Thyroid gland (tissue), 4 donors: ENCODE measurements at places on chromosomes 13 and 19. TPM values are rescaled to one million over a fixed set of nuclear protein-coding genes. Genes with fewer than 3 reads are reported as not detected.

DNA sequence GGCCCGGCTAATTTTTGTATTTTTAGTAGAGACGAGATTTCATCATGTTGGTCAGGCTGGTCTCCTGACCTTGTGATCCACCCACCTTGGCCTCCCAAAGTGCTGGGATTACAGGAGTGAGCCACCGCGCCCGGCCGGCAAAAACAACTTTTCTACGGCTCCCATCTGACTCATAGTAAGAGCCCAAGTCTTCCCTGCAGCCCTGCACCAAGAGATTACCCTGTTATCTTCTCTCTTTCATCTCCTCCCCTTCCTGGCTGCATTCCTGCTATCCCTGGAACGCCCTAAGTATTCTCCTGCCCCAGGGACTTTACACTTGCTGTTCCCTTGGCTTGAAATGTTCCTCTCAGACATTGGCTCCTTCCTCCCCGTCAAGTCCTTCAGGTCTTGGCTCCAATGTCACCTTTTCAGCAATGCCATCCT lies 6.6 kb downstream of the AP2S1 start:
- no peak for DNase-seq

GRCh38 chr13:99075268-99076191 lies 97.7 kb upstream of the DOCK9 start:
- no peak for DNase-seq

GRCh38 chr13:43766725-43767124 lies 20.0 kb downstream of the ENOX1 start:
- no peak for DNase-seq

DNA sequence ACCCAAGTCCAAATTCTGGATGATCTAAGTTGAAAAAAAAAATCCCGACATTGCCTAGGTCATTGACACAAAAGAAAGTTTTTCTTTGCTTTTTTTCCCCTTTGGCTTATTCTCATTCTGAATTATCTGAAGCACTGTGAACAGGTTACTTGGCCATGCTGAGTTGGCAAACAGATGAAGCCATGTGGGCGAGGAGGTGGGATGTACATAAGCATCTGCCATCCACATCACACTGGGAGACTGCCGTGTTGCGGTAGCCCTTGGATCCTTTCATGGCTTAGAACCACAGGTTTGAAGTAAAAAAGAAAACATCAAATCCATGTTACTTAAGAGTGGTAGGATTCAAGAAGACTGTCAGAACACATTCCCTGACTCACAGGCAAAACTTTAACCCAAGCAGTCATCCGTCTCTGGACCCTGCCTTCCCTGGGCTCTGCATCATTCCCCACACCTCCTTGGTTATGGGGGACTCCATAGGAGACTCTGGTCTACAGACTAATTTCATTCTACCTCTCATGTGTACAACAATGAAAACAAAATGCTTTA lies 242.5 kb upstream of the SERP2 start:
- DNase-seq = no peak

DNA sequence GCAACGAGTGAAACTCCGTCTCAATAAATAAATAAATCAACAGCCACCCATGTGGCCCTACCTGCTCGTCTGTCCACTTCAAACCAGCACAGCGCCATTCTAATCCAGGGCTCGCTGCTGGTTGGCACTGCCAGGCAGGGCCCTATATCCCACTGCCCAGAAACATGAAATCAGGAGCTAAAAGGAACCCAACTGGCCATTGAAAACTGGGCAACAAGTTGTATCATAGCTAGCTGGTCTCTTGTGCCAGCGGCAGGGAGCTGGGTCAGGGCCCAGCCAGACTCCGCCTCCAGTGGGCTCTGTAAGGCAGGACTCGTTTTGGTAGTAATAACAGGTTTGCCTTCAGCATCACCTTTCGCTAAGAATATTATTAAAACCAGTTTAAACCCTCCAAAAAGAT lies 39.3 kb downstream of the GGACT start:
- no peak for DNase-seq

- no peak for DNase-seq
Measured at GRCh38 chr13:96720446-96720845, 273.8 kb downstream of the OXGR1 start.

GRCh38 chr13:90201676-90202460 lies 1145.6 kb upstream of the MIR17HG start:
- no peak for DNase-seq

GRCh38 chr13:73499695-73500094 lies 440.9 kb downstream of the KLF5 start:
- DNase-seq = no peak

- DNase-seq = peak; percentile 35
Measured at GRCh38 chr19:6217752-6218334, 61.9 kb downstream of the MLLT1 start.

- DNase-seq = no peak
Measured at GRCh38 chr13:105220881-105221280, 1314.6 kb downstream of the EFNB2 start.

- DNase-seq = no peak
Measured at GRCh38 chr19:10660346-10660745, 6.2 kb downstream of the ILF3 start.

- no peak for DNase-seq
Measured at GRCh38 chr13:29684441-29684840, 89.0 kb upstream of the SLC7A1 start.

DNA sequence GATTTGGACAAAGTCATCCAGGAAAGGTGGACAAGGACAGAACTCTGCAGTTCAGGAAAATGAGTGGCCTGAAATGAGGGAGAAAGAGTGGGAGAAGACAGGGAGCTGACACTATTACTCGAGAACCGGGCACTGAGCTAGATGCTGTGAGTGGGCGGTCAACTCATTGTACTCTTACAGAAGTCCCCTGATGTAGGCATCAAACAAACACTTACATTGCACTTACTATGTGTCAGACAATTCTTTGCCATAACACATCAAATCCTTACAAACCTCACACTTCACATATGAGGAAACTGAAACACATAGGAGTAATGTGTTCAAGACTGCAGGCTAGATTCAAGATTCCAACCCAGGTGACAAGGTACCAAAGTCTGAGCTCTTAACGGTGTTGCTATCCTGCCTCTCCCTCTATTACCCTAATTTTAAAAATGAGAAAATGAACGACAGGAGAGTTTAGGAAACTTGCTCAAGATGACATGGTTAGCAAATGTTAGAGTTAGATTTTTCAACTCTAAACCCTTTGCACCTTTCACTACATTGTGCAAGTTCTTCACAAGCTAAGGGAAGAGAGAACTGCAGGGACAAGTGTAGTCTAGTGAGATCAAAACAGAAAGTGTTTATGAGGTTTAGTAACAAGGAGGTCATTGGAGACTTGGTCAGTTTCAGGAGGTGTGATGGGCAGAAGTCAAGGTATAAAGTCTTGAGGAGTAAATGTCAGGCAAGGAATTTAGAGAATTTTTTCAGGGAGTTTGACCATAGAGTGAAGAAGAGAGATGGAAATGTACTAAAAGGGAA lies 4.9 kb upstream of the MEDAG start:
- no peak for DNase-seq

- no peak for DNase-seq
Measured at GRCh38 chr19:2451741-2452140, 5.0 kb downstream of the LMNB2 start.

- no peak for DNase-seq
Measured at GRCh38 chr13:59504407-59504806, 659.3 kb downstream of the DIAPH3 start.

- peak; percentile 4 for DNase-seq
Measured at GRCh38 chr19:53034948-53035675, 9.4 kb upstream of the ERVV-2 start.

DNA sequence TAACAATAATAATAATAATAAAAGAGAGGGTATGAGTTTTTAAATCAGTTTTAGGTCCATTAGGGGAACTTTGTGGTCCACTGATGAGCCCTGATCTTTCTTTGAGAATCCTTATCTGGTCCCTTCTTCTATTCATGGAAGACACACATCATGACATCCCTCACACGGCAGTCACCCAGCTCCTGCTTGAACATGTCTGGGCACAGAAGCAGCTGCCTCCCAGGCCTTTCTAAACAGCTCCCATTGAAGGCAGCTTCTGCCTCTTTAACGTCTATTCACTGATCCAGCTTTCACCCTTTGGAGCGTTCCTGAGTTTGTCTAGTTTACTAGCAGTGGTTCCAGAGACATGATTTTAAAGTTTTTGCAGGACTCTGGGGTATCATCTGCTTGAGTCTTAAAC lies 42.6 kb upstream of the STK24 start:
- no peak for DNase-seq

DNA sequence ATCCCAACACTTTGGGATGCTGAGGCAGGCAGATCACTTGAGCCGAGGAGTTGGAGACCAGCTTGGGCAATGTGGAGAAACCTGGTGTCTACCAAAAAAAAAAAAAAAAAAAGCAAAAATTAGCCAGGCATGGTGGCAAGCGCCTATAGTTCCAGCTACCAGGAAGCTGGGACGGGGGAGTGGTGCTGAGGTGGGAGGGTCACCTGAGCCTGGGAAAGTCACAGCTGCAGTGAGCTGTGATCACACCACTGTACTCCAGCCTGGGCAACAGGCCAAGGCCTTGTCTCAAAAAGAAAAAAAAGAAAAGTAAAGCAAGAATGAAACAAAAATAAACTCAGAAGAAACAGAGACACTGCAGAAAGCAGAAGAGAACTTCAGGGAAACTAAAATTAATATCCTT lies 31.6 kb downstream of the MTRF1 start:
- DNase-seq = peak; percentile 73

- DNase-seq = no peak
Measured at GRCh38 chr13:105297839-105298238, 1237.6 kb downstream of the EFNB2 start.

DNA sequence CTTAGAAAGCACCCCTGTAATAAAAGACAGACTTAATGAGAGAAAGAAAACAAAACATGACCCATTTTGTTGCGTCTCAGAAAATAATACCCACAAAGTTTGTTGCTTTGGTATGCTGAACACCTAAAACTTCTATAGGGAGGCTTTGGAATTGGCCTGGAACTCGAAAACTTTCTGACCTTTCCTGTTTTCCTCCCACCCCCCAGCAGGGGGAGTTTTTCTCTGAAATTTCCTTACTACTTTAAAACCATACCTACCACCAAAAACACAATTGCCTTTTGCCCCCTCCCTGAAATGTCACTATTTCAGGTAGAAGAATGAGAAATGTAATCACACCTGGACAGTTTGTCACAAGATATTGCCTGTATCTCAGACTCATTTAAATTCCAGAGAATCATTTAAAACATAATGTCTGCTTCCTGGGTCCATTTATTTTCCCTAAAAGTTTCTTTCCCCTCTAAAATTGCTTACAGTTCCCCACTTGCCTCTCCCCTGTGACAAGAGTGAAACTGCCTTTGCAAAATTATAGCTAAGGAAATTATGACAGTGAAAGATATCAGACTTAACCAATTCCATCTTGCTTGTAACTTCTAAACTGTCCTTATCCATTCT lies 2700.2 kb downstream of the PCDH9 start:
- no peak for DNase-seq

DNA sequence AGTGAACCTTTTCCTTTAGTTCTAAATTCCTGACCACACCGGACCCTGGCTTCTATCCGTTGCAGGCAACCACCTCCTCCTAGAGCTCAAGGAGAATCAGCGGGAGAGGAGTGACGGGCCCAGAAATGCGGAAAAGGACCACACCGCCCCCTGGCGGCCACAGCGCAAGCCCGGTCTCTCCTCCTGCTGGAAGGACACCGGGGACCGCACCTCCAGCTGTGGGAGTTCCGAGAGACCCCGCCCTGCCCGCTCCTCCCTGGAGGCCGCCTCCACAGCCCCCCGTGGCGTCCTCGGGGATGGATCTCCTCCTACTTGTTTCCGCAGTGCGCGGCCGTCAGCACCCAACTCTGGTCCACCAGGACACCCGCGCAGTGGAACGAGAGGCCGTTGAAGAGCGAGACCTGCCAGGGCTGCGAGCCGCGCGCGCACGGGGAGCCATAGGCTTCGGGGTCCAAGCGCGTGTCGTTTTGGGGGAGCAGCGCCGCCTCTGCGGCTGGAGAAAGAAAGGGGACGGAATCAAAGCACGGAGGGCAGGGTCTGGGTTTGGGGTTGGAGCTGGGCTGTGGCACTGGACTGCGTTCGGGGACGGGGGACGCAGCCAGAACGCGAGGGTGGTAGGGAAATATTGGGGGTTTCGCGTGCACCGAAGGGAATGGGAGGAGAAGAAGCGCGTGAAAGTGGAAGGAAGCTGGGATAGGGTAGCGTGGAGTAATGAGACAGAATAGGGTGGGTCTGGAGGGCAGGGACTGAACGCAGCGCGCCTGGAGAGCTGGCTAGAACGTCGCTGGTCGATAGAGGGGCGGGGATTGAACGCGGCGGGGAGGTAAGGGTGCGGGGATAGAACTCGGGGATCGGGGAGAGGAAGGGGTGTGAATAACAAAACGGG lies 2.5 kb downstream of the KLK10 start:
- peak; percentile 38 for DNase-seq

GRCh38 chr13:61286148-61286745 lies 129.4 kb downstream of the PCDH20 start:
- DNase-seq = no peak

DNA sequence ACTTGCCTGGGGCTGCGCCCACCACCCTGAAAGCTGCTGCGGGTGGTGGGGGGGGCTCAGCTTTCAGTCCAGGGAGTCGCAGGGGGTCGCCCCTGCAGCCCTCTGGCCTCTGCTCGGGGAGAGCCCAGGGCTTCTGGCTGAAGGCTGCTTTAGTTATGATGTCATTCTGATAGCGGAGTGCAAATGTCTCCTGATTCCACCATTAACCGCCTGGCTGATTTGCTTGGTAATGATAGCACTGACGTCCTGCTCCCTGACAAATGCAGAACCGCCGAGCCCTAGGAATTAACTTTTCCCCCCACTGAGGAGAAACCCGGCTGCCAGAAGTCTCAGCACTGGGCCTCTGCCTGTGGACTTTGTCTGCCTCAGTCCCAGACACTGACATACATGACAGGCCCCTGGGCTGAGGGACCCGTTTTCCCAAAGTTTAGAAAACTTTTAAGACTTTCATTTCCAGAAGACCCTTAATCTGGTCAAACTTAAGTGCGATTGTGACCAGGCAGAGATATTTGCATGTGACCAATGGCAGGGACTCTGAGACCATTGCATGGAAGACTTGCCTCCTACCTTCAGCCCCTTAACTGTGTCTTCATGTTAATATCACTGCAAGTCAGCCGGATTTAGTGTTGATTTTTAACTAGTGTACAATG lies 142.5 kb upstream of the ZNF536 start:
- DNase-seq = no peak

DNA sequence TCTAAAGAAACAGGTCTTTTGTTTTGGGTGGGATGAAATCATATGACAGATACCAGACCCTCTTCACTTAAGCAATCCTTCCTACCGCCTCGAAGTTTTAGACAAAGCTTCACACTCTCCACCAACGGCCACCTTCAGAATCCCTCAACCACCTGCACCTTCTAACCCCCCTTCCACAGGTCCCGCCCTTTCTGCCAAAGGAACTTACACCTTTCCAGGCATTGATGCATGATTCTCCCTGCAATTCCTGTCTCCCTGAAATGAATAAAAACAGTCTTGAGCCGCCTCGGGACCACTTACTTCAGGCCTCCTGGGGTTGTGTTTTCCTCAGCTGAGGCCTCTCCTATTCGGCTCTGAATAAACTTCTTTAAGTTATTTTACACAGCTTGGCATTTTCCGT lies 859 bp downstream of the ZNF433 start:
- DNase-seq = peak; percentile 24

COX6B2 gene
- not detected for total RNA-seq

DPF1 gene
- not detected for total RNA-seq

KANK2 gene
- total RNA-seq = 208 TPM

ERICH6B gene
- total RNA-seq = not detected

GAPDHS gene
- total RNA-seq = 1.6 TPM

PPM1N gene
- not detected for total RNA-seq

ZNF562 gene
- total RNA-seq = 27.6 TPM

DHDH gene
- not detected for total RNA-seq

C2CD4C gene
- 1.6 TPM for total RNA-seq

OSCAR gene
- 1.1 TPM for total RNA-seq

RASIP1 gene
- total RNA-seq = 9.8 TPM

CCDC159 gene
- 27.0 TPM for total RNA-seq

IGFL1 gene
- not detected for total RNA-seq
